ENCODE measurements at places on chromosomes 3 and 15.
A peak's percentile ranks its signal among the peaks of the same experiment; 100 is the strongest.

GRCh38 chr3:51999846-52000245 lies 4.2 kb upstream of the RPL29 start:
- no peak for DNase-seq

- peak; percentile 57 for DNase-seq
Measured at GRCh38 chr3:177618873-177619733, 421.8 kb upstream of the TBL1XR1 start.

GRCh38 chr15:29139540-29140459 lies 129.8 kb downstream of the NSMCE3 start:
- peak; percentile 27 for DNase-seq

DNA sequence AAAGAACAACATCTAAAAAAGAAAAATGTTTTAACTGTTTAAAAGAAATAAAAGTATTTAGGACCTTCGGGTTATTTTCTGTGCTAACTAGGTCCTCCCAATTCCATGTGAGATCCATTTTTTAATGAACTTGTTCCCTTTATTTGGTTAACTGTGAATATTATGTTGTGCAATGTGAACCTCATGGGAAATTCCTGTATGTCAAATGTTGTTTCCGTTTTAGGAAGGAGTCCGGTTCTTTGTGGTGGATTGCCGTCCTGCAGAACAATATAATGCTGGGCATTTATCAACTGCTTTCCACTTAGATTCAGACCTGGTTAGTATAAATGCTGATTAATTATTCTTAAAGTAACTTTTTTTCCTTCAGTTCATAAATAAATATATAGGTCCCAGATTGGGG lies 35.5 kb upstream of the NIT2 start:
- no peak for DNase-seq

DNA sequence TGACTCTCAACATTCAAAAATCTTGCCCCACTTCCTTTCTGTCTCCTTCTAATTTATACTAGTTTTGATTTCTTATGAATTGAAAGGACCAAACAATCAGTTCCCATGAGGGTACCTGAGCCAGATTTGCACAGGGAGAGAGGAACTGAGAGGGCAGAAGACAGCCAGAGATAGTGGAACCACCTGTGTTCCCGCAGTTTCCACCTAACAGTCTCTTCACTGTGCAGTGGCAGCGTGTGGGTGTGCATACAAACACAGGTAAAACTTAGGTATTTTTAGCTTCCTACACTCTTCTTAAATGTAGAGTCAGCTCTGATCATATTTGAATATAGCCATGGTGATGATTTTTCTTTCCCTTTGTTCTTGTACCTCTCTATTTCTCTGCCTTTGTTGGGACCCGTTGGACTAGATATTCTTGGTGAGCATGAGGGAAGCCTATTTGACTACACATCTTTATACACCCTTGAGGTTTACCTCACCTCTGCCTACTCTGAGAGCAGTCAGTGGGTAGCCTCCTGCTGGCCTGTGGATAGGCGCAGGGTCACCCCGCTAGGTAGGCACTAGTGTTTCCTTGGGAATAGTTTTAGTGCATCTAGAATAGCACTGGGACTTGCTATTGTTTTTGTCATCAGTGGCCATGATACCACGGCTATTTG lies 58.8 kb downstream of the MAP3K13 start:
- DNase-seq: no peak

DNA sequence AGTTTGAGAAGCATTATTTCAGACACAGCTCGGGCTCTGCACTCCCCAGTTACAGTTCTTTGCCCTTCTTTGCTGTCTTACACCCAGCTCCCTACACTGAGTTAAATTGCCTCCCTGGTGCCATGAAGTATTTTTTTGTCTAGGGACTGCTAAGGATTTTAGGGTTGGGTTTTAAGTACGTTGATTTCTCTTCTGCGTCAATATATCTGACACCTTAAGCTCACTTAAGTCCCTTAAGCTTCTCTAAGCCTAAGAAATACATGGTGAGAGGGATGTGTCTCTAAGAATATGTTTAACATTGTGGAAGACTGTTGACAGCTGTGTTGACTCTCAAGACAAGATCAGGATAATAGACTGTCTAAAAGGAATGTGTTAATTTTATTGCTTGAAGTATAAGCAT lies 400.5 kb downstream of the PTPRG start:
- DNase-seq: peak; percentile 33

GRCh38 chr15:100337096-100338044 lies 4.4 kb downstream of the ADAMTS17 start:
- DNase-seq: no peak

DNA sequence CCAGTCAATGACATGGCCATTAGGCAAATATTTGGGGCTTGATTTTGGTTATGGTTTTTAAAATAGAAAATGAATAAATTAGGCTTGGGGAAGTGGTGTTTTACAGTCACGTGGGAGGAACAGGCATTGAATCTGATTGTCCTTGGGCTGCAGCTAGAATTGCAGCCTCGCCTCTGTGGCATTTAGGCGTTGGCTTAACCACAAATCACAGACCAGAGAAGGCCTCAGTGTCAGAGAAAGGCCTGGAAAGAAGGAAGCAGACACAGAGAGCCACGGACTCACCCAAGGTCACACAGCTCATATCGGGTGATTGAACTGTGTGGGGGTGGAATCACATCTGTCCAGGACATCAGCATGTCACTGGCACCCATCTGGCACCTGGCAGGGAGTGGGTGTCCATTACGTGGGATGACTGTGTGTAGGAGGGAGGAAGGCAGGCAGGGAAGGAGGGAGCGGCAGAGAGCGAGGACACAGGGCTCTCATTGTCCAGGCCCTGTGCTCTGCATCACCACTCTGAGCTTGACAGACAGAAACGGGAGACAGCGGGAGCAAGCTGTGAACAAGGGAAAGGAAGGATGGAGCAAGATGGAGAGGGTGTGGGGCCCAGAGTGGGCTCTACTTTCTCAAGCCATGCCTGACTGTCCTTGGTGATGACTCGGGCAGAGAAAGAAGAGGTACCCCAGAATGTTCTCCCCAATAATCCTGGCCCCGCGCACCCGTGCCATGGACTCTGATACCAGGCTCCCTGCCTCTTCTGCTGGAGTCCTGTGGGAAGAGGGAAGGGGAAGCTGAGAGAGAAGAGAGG lies 186.4 kb downstream of the FAM43A start:
- peak; percentile 30 for DNase-seq

- DNase-seq: no peak
Measured at GRCh38 chr15:50244153-50244552, 21.4 kb downstream of the HDC start.

GRCh38 chr3:152126260-152126659 lies 142.5 kb upstream of the MBNL1 start:
- peak; percentile 23 for DNase-seq

DNA sequence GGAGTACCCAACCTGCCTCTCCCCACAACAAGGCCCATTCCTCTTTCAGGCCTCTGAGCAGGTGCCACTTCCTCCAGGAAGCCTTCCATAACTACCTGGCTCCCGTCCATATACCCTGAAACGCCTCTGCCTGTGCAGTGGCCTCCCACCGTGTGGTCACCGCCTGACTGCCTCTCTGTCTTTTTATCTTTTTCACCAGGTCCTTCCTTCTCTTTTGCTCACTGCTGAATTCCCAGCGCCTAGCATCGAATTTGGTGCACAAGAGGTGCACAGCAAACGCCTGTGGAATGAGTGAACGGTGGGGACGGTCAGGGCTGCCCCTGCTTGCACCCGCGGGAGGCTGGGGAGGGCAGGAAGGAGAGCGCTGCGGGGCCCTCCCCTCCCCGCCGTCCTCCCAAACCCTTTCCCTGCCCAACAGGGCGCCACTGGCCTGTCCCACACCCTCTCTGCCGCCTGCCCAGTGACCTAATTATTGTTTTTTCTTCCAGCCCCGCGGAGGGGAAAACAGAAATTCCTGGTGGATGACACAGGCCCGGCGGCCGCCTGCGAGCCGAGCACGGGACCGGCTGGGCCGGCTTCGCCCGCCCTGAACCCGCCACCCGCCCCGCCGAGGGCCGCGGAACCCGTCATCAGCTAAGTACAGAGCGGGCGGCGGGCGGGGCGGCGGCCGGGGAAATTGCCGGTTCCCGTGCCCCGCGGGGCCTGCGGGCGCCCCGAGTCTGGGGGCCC lies 140.1 kb downstream of the SMAD6 start:
- peak; percentile 94 for DNase-seq

DNA sequence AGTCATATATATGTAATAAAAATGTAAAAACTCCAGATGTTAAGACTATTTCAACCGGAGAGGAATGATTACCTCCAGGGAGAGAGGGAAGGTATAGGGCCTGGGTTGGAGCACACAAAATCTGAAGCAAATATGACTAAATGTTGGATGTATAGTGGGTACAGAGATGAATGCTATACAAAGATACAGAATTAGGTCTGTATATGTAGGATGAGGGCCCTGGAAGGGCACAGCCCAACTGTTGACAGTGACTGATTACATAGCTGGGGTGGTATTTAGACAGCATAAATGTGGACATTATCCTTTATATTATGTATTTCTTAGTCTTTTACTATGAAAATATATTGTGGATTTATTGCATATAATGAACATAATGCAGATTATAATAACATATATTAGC lies 94.4 kb upstream of the SPATA12 start:
- no peak for DNase-seq

GRCh38 chr15:69636169-69636915 lies 183.7 kb downstream of the RPLP1 start:
- no peak for DNase-seq

- DNase-seq: peak; percentile 98
Measured at GRCh38 chr3:152266221-152266995, 2.3 kb upstream of the MBNL1 start.

- peak; percentile 93 for DNase-seq
Measured at GRCh38 chr15:70196372-70197316, 98.9 kb upstream of the TLE3 start.

GRCh38 chr15:88238618-88239430 lies 17.7 kb downstream of the NTRK3 start:
- DNase-seq: peak; percentile 52

Measured in fibroblast of villous mesenchyme (primary cell).